ENCODE measurements at places on chromosomes 6 and 20.

DNA sequence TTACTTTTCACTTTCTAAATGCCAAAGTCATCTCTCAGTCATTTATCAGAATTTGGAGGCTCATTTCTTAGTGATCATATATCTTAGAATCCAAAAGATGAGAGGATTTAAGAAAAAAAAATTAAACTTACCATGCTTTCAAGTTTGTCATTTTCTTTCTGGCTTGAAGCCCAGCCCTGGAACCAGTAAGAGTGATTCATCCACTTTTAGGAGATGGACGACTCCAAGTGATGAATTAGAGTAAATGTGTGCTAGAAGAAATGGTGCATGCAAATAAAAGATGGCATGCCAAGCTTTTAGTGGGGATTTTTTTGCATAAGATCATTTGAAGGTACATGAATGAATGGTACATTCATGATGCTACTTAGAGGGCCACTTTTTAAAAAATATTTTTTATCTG is 20.1 kb downstream of the PLCB1 start:
- no peaks in the 10 kb centered on the region for H3K36me3 ChIP-seq
- no peak overlapping the region for H3K27ac ChIP-seq
- no peak overlapping the region for H3K4me3 ChIP-seq
- H3K27me3 ChIP-seq = no peaks in the 10 kb centered on the region
- DNase-seq = no peak

DNA sequence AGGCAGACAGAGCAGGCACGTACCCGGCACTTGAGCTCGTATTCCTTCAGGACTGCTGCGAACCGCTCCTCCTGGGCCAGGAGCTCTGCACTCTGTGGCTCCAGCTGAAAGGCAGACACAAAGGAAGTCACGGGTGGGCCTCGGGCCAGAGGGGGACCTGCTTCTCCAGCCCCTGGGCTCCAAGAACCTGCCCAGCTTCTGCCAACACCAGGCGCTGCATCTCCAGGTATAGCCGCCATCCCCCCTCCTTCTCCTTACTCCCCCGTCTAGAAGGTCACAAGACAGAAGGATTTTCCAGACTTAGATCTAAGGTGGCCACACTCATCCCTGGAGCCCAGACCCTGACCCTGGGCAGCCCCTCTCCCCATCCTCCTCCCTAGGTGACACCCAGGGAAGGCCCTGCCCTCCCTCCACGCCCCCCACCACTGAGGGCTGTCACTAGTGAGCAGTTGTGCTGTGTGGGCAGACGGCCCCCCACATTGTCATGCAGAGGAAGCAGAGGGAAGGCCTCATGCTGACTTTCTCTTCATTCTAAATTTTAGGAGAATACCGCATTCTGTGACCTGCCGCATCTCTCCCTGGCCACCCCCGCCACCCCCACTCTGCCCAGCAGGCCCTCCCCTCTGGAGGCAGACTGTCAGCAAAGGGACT is 81.9 kb downstream of the GINS1 start:
- H3K36me3 ChIP-seq = peaks cover 58% of the 10 kb centered on the region
- no peaks in the 10 kb centered on the region for H3K27me3 ChIP-seq
- DNase-seq = no peak
- H3K4me1 ChIP-seq = no peaks in the 10 kb centered on the region
- no peak overlapping the region for H3K4me3 ChIP-seq
- no peak overlapping the region for H3K27ac ChIP-seq

- no peaks in the 10 kb centered on the region for H3K4me1 ChIP-seq
- H3K27me3 ChIP-seq = no peaks in the 10 kb centered on the region
- no peak for DNase-seq
Observed at GRCh38 chr6:170155464-170156196, 135.2 kb downstream of the DLL1 start.

- no peak for DNase-seq
- no peaks in the 10 kb centered on the region for H3K27me3 ChIP-seq
- peaks cover 3% of the 10 kb centered on the region for H3K36me3 ChIP-seq
- H3K27ac ChIP-seq = no peak overlapping the region
- no peak overlapping the region for H3K4me3 ChIP-seq
Observed at GRCh38 chr6:138250053-138250452, 31.8 kb upstream of the PBOV1 start.

DNA sequence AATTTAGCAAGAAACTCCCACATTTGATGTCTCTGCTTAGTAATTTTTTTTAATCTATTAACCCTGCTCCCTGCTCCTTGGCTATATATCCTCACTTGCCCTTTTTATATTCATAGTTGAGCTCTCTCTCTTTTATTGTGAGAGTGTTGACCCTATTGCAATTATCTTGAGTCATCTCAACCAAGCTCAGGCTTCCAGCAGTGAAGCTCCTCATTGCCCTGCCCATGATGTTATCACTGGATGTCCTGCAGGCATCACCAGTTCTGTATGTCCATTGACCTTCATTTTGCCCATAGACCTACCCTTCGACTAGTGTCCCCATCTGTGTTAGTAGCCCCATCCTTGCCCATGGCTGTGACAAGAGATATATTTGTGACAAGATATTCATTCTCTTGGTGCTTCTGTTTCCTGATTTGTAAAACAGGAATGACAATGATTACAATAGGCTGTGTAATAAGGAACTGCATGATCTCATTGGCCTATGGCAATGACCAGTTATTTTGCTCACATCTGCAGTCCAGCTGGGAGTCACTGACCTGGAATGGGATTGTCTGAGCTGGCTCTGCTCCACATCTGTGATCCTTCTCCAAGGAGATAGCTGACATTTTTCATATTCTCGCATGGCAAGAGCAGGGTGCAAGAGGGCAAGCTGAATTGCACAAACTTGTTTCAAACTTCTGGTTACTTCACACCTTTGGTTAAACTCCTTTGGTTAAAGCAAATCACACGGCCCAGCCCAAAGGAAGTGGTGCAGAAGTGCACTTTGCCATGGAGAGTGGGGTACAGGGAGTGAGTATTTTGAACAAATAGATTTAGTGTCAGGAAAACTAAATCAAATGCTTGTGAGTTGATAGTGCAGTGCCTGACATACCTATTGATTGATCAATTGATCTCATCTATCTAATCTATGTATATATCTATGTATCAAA is 47.7 kb upstream of the CST5 start:
- H3K36me3 ChIP-seq = no peaks in the 10 kb centered on the region
- no peak for DNase-seq
- no peak overlapping the region for H3K27ac ChIP-seq
- no peak overlapping the region for H3K4me3 ChIP-seq
- H3K4me1 ChIP-seq = no peaks in the 10 kb centered on the region

- peak within 1 kb of the TSS; percentile 87 for H3K4me3 ChIP-seq
- H3K36me3 ChIP-seq = no peaks in the 10 kb centered on the region
- no peaks in the 10 kb centered on the region for H3K4me1 ChIP-seq
- H3K27ac ChIP-seq = no peak within 1 kb of the TSS
Observed at GRCh38 chr20:32277361-32278198, at the start of gene KIF3B. Gene KIF3B, plus strand, starts transcription at chr20:32277651. Its CDS starts 32,127 bp downstream, at chr20:32309778.

- H3K36me3 ChIP-seq = no peaks in the 10 kb centered on the region
- no peak overlapping the region for H3K4me3 ChIP-seq
- no peak overlapping the region for H3K27ac ChIP-seq
- H3K27me3 ChIP-seq = no peaks in the 10 kb centered on the region
- H3K4me1 ChIP-seq = no peaks in the 10 kb centered on the region
Observed at GRCh38 chr20:62494980-62495748, 19.4 kb upstream of the GATA5 start.

GRCh38 chr6:149876241-149876933 is 12.2 kb upstream of the LRP11 start:
- DNase-seq = no peak
- no peaks in the 10 kb centered on the region for H3K4me1 ChIP-seq
- no peak overlapping the region for H3K27ac ChIP-seq
- no peaks in the 10 kb centered on the region for H3K36me3 ChIP-seq
- H3K27me3 ChIP-seq = no peaks in the 10 kb centered on the region

GRCh38 chr20:46823271-46823751 is 71.3 kb upstream of the EYA2 start:
- no peaks in the 10 kb centered on the region for H3K4me1 ChIP-seq
- no peak for DNase-seq
- H3K27ac ChIP-seq = no peak overlapping the region
- no peaks in the 10 kb centered on the region for H3K36me3 ChIP-seq
- H3K27me3 ChIP-seq = no peaks in the 10 kb centered on the region

DNA sequence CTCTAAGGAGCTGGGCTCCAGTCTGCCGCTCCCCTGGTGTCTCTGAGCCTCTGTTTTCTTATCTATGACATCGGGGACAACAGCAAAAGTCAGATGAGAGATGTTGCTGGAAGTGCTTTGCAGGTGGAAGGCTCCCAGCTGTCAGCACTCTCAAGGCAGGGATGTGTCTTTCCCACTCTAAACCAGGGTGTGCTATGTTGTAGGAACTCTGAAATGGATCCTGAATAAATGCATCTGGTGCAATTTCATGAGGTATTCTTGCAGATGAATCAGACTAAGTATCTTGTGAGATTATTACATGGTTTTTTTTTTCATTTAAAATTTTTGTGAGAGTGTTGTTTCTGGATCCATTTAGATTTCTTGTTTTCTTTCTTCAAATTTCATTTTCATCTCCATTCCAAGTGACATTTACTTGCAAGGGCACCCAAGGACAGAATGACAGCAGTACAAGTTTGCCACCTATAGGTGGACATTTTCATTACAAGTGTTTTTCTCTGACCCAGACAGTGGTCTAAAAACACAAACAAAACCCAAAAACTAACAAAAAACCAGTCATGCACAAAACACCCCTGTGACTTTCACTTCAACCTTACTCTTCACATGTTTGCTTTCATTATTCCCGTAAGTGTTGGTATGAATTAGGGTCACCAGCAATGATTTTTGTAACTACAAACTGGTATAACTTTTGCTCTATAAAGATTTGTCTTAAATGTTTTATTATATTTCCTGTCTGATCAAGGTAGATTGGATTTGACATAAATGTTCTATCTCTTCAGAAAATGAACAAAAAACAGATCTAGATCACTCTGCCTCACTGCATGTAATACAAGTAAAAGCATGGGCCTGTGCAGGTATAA is 14.7 kb upstream of the SIM1 start:
- no peak overlapping the region for H3K4me3 ChIP-seq
- H3K4me1 ChIP-seq = no peaks in the 10 kb centered on the region
- H3K27ac ChIP-seq = no peak overlapping the region
- H3K27me3 ChIP-seq = no peaks in the 10 kb centered on the region
- no peaks in the 10 kb centered on the region for H3K36me3 ChIP-seq

DNA sequence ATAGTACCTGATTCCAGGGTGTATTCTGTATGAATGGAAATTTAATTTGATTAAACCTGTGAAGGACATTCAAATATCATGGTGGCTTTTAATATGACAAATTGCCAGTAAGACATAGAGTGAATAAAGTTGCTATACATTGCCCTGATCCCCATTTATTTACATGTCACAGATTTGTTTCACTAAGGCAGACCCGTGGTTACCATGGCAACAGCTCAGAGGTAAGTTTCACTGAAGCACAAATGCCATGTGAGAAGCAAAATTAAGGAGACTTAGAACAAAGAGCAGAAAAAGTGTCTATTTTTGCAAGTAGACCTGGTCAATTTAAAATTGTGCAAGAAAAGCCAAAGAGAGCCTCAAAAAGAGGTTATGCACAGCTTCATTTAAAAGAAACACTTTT is 63.7 kb downstream of the PXDC1 start:
- no peak overlapping the region for H3K27ac ChIP-seq
- H3K36me3 ChIP-seq = no peaks in the 10 kb centered on the region
- no peak overlapping the region for H3K4me3 ChIP-seq
- H3K27me3 ChIP-seq = no peaks in the 10 kb centered on the region

DNA sequence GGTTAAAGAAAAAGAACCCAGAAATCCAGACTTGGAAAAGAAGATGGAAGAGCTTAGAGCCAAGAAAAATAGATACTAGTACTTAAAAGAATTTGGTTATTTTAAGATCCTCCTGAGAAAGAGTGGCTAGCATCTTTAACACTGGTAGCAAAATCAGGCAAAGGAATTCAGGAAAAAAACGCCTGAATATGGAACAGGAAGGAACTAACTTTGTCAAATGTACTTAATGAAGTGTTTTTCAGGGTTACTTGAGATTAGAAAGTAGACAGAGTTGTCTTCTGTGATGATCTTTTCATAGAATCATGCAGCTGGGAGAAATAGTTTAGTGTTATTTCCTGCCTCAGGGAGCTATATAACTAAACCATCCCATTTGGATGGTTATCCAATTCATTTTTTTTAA is 50.8 kb upstream of the SASH1 start:
- H3K36me3 ChIP-seq = no peaks in the 10 kb centered on the region
- no peak overlapping the region for H3K4me3 ChIP-seq
- DNase-seq = no peak
- H3K27ac ChIP-seq = no peak overlapping the region
- no peaks in the 10 kb centered on the region for H3K27me3 ChIP-seq

DNA sequence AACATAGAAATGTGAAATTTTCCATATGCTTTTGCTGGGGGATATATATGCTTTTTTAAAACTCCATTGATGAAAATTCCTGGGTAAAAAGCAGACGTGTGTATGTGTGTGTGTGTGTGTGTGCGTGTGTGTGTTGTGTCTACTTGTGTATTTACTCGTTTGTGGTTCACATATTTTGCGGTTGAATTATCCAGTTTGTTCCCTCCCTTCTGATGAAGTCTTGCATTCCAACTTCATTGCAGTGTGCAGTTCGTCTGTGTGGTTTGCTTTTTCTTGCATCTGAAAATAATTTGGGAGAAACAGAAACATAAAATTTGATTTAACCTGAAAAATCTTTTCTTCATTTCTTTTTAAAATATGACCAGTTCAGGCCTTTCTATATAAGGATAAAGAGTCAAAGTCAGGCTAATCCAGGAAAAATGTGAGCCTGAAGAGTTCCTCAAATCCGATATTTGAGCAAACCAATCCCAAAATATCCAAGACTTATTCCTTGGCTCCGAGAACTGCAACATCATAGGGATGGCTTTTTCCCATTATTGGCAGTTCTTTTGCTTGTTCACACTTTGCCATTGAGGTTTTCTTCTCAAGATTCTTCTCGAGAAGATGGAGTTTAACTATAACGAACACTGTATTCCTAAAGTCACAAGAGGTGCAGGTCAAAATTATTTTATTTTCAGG is 202.2 kb upstream of the CCN2 start:
- no peaks in the 10 kb centered on the region for H3K36me3 ChIP-seq
- no peak overlapping the region for H3K4me3 ChIP-seq
- H3K4me1 ChIP-seq = no peaks in the 10 kb centered on the region
- H3K27ac ChIP-seq = no peak overlapping the region
- DNase-seq = no peak

DNA sequence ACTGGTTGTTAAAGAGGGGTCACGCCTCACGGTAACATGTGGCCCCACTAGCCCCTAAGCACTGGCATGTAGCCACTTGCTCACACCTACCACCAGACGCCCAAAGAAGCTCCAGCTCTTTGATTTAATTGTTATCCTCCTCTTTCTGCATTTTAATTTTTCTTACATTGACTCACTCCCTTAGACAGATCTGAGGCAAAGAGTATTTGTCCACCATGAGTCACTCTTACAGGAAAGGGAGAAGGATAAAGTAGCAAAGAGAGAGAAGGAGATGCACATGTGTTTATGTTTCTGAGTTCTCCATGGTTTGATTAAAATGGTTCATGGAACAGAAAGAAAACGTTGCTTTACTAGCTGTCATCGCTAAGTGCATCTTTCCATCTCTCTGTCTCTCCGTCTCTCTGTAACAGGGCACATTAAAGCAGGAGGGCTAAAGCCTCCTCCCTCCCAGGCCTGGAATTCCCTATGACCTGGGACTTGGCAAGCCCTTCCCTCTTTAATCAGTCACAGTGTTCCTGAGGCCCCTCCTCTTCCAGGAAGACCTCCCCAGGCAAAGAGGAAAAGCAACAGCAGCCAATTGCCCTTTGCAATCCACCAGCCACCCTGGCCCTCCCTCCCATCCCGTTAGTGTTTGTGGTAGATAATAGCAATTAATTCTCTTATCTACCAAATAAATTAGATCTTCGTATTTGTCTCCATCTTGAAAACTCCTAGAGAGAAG is 112.8 kb upstream of the TSHZ2 start:
- peak; percentile 38 for DNase-seq
- no peak overlapping the region for H3K4me3 ChIP-seq
- no peaks in the 10 kb centered on the region for H3K36me3 ChIP-seq
- H3K4me1 ChIP-seq = peaks cover 1% of the 10 kb centered on the region
- no peak overlapping the region for H3K27ac ChIP-seq
- H3K27me3 ChIP-seq = no peaks in the 10 kb centered on the region

Data from H9 (cell line).